ENCODE measurements at places on chromosomes 7 and 10. TPM values are rescaled to one million over a fixed set of nuclear protein-coding genes. Genes with fewer than 3 reads are reported as not detected.

Gene SAMD9L
- not detected for total RNA-seq

DNA sequence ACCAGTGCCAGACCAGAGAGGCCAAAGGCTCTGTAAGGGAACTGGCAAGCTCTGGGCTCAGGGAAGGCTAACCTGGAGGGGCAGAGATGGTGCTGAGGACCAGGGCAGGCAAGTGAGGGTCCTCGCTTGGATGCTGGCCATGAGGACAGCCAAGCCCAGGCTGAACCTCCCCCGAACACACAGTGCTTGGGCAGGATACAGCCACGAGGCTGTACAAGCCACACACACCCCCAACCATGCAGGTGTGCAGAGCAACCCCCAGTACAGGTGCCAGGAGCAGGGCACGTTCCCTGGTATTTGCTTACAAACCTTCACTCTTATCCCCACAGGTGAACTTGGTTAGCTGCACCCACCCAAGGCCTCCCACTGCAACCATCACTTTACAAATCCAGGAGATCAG lies 185.7 kb downstream of the GRID1 start:
- no peak for DNase-seq

DNA sequence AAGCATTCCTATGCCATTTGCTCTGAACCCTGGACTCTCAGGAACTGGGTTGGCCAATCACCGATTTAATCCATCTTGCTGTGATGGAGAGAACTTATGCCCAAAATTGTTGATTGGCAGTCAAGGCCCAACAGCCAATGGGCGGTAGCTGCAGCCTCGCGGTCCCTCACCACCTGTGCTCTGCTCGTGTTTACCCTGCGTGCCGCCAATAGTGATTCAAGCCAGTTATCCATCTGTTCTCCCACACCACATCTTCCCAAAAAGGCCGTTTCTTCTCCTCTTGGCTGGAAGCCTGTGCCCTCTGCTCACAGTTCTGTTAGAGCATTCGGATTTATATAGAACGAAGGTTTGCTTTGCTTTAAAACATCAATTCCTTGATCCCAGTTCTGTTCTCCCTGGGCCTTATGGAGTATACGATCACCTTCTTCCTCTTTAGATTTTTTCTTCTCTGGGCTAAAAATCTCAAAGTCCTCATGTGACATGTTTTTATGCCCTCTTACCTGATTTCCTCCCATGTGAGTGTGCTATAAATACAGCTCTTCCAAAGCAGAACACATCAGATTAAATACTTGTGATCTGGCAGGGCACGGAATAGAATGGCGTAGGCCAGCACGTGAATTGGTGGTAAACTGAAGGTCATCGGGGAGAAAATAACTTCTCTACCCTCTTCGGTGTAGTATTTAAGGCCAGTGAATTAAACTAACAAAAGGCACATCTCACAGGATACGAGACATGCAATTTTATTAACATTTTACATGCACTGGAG lies 212.8 kb downstream of the NSUN6 start:
- DNase-seq, result no peak

GRCh38 chr10:17237149-17237527 lies 9.1 kb downstream of the VIM start:
- no peak for DNase-seq

Gene ITIH5
- total RNA-seq, result 3.5 TPM

GRCh38 chr7:157397731-157398691 lies 61.2 kb downstream of the DNAJB6 start:
- DNase-seq, result peak; percentile 64

Data from HepG2 (cell line).